ENCODE measurements at places on chromosomes 2 and 18.

DNA sequence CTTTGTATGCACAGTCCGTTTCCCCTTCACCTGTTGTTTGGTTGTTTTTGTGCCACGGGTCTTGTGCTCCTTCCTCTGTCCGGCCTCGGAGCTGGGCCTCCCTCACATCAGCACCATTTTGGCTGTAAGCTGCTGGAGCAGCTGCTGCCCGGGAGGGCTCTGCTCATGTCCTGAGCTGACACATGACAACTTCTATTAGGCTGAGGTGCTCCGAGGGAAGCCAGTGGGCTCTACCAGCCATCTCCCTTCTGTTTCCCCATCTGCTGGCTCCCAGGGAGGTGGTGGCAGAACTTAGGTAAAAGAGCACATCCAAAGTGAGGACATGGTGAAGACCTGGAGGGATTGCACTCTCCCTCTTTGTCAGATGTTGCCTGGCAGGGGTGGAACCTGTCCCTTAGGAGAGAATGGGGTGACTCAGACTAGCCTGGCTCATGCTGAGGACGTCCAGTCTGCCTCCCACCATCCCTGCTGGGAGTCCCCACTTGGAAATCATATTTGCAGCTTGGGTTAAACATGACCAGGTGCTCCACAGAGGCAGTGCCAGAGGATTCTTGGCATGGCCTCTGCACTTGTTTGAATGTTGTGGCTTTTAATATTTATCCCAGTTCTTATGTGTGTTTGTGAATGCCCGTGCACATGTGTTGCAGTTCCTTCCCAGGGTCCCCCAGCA is 49.8 kb upstream of the TNP1 start:
- no peak for DNase-seq

- no peak for DNase-seq
Measured at GRCh38 chr18:12321333-12321732, 13.3 kb downstream of the TUBB6 start.

GRCh38 chr18:56606618-56607017 is 31.8 kb downstream of the TXNL1 start:
- no peak for DNase-seq

DNA sequence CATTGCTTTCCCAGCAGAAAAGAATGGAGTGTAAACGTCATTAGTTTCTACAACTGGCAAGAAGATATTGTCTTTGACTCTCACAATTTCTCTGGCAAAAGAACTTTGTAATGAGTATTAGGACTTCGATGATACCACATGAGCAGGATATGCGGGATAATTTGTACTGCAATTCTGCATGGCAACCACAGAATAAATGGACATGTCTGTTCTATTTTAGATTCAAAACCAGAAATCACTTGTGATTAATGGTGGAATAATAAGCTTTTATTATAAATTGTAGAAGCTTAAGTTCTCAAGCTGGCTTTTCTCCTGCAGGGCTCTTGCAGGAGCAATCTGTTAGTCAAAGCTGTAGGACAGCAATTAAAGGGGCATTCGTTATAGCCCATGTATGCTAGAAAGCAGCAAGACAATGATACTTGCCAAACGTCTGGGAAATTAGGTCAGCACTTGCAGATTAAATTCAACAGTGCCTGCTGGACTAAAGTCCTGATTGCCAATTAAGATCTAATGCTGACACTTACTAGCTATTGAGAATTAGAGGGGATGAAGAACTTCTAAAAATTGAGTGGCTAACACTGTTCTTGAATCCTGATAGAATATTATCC is 177.9 kb downstream of the PTH2R start:
- DNase-seq = no peak

Data from D721Med (cell line).